ENCODE measurements at places on chromosomes 16 and 17. TPM values are rescaled to one million over a fixed set of nuclear protein-coding genes. Genes with fewer than 3 reads are reported as not detected.

CD300A gene
- total RNA-seq: 61.1 TPM

CBX2 gene
- total RNA-seq: 0.18 TPM

GRCh38 chr16:813204-813915 lies 12.8 kb upstream of the GNG13 start:
- DNase-seq: peak; percentile 32

DNA sequence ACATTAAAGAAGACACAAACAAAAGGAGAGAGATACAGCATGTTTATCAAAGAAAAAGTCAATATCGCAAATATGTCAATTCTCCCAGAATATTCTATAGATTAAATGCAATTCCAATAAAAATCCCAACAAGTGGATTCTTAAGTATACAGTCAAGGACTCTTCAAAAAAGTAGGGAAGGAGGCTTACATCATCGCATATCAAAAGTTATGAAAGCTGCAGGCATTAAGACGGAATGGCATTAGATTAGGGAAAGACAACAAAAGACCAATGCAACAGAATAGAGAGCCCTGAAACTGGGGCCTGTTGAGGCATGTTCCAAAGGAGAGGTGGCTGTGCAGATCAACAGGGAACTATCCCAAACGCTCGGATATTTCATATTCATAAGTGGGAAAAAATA lies 76.0 kb downstream of the MARCHF10 start:
- DNase-seq: no peak

DNA sequence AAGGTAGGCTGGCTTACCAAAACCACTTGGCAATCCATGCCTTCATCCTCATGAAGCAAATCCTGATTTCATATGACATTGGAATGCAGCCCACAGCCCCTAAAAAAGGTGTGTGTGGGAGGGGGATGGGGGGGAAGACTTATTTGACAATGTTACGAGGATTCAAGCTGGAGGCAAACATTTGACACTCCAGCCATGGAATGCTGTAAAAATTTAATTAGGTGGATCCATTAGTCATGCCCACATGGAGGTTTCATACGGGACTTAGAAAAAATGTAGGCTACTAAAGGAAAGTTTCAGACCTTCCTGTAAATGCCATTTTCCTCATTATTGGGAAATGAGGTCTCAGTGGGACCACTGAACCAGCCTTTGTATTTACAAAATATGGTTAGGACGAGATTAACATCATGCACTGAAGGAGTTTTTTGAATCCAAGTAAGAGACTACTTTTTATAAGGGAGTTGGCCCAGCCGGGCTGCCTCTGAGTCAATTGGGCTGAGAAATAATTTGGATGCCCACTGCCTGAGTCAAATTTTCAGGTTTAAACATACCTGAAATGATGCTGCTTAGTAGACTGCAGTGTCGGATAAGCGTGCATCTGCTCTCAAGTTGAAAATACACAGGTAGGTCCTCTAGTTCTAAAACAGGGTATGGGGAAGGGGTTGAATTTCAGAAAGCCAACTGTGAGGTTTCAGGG lies 44.6 kb upstream of the MAF start:
- no peak for DNase-seq

- peak; percentile 92 for DNase-seq
Measured at GRCh38 chr17:47850692-47851573, at the start of gene SP6. Gene SP6, minus strand, starts transcription at chr17:47851163. Its CDS starts 2,734 bp downstream, at chr17:47848429.

- DNase-seq: no peak
Measured at GRCh38 chr17:73874008-73874720, 229.9 kb upstream of the SDK2 start.

- no peak for DNase-seq
Measured at GRCh38 chr16:70576431-70577255, 53.0 kb downstream of the SF3B3 start.

GRCh38 chr16:82987767-82988166 lies 361.0 kb downstream of the CDH13 start:
- DNase-seq: no peak

DNA sequence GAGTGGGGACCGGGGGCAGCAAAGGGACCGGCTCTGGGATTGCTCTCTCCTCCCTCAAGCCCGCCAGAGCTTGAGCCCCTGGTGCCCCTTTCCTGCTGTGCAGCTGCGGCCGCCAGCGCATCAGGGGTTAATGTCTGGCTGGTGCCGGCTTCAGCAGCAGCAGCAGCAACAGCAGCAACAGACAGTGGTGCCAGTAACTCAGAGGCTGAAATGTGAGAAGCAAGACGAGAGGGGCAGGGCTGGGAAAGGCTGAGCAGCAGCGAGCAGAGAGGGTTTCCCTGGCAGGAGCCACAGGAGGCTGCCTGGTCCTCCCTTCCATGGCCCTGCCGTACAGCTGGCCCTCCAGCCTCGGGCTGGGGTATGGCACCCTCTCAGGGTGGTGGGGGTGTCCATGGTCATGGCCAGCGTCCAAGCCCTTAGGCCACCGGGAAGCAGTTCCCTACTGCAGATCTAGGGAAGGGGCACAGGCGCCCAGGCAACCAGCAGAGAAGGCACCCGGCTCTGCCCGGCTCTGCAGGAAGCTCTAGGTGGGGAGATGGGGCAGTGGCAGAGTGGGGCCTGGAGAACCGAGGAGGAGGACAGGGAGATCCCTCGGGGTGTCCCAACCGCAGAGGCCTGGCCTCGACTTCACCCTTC lies 21.1 kb upstream of the TFAP4 start:
- DNase-seq: no peak

DNA sequence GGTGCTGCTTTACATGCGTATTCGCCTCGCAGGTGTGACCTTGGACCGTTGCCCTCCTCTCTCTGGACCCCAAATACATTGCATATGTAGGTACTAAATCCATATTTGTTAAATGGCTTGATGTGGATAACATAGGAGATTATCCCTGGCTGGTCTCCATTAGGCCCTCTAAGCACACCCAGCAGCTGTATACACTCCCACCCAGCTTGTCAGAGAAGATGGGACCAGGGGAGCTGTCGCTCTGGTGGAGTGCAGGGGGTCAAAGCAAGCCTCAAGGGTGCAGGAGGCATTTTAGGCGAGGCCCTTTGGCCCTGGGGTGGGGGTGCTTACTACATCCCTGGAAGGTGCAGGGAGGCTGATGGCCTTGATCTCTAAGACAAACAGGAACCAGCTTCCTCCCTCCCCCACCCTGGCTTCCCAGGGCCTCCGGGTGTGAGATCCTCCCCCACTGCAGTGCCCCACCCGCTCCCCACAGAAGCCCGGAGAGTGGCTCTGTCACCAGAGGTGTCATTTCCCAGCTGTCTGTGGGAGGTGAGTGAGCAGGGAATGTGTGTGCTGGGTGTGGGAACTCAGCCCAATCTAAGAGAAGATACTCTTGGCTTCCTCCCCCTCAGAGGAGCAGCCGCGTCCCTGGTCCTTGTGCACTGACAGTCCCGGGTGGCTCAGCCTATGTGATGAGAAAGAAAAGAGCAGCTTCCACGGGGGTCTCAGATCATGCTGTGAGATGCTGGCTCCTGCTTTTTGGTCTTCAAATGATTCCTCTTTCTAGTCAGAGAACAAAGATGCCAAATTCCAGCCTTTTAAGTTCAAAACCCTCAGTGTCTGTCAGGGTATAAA lies 1.4 kb upstream of the VAMP2 start:
- peak; percentile 84 for DNase-seq

- no peak for DNase-seq
Measured at GRCh38 chr16:58001781-58002415, 691 bp downstream of the USB1 start.

GRCh38 chr16:8634991-8635736 lies 13.7 kb downstream of the METTL22 start:
- no peak for DNase-seq

DNA sequence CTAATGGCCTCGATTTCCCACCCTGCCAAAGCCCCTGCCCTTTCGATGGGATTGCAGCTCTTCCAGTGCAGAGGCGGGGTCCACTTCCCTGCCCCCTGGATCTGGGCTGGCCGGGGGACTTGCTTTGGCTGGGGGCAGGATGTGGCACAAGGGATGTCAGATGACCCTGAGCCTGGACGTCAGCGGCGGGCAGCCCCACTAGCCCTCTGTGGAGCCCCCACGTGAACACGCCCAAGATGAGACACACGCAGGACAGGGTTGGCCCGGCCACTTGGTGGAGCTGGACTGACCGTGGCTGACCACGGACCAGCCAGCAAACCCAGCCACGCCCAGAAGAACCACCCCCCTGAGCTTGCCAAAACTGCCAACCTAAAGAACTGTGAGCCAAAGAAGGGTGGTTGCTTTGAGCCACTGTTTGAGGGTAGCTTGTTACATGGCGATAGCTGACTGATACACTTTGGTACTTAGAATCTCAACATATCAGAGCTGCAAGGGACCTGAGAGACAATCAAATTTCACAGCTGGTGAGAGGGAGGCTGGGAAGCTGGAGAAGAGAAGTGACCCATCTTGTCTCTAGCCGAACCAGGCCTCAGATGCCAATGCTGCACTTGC lies 46.6 kb upstream of the PABPN1L start:
- DNase-seq: no peak

Data from Peyer's patch (tissue), 4 donors.